ENCODE measurements at places on chromosomes 5 and 9.

- no peak for DNase-seq
Observed at GRCh38 chr9:91273853-91274552, 87.7 kb downstream of the AUH start.

DNA sequence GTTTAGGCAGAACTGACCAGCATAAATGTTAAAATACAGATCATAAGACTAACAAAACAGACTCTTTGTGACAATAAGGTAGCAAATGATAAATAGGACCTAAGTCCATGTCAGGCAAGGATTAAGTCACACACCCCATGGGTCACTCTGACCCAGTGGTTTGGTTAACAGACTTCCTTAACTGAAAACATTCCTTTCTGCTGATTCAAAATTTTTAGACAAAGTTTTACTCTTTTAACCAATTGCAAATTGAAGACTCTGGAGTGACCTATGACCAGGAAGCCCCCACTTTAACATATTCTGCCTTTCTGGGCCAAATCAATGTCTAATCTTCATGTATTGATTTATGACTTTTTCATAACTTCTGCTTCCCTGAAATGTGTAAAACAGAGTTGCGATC lies 4.9 kb upstream of the NXNL2 start:
- no peak for DNase-seq

- no peak for DNase-seq
Observed at GRCh38 chr5:179603308-179603707, 20.2 kb downstream of the HNRNPH1 start.

GRCh38 chr5:29894668-29895067 lies 1298.8 kb upstream of the CDH6 start:
- DNase-seq: no peak

DNA sequence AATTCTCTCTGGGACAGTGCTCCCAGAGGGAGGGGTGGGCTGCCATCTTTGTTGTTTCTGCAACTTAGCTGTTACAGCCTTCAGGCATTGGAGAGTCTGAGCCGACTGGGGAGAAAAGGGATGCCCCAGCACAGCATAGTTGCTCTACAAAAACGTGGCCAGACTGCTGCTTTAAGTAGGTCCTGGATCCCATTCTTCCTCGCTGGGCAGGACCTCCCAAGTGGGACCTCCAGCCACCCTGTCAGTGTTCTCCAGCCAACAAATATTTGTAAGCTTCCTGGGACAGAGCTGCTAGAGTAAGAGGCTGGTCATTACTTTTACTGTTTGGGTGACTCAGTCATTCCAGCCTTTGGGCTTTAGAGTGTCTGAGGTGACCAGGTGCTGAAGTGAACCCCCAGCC lies 292.7 kb upstream of the NREP start:
- no peak for DNase-seq

DNA sequence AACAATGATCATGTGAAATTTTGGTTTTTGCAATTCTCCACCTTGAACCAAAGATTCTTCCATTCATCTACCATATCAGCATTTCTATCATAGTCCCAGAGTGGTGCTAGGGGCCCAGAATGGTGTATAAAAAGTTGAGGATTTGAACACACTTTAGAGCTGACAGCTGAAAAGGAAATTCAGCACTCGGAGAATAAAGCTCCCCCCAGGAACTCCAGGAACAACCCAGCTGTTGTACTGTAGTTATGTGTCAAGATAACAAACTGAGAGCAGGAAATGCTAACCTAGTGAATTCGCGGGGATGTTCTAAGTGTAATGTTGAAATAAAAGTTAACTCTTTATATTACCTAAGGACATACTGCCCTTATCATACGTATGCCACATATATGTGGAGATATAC lies 216.7 kb downstream of the NFIB start:
- no peak for DNase-seq

DNA sequence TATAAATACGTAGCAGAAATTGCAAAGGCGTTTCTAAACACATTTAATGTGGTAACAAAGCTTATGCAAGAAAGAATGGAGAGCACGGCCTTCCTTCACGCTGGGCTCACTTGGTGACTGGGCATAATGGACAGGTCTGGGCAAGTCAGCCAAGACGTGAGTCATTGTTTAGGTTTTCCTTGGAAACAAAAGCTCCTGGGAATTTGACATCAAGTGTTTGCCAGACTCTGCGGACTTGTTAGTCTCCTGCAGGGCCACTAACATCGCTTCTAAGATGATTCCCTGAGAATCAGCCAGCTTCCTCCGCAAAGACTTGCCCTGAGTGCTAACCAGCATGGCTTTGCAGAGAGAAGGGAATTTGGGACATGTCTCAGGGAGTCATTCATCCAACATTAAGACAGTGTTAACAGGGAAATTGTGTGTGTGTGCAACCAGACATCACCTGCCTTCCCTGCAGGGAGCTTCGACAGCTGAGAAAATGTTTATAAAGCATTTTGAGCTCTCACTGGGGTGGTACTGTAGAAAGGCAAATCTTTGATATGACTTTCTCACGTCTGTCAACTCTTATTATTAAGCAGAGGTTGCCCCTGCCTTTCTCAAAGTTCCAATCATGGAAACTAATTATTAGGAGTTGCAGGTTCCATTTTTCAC lies 182.5 kb downstream of the NTRK2 start:
- no peak for DNase-seq
